ENCODE measurements at places on chromosomes 2 and 18. TPM values are rescaled to one million over a fixed set of nuclear protein-coding genes. Genes with fewer than 3 reads are reported as not detected.

CASP10 gene
- 9.8 TPM for total RNA-seq

HOXD12 gene
- total RNA-seq: not detected

ZAP70 gene
- total RNA-seq: 512 TPM

GREB1 gene
- 0.57 TPM for total RNA-seq

SERPINB2 gene
- not detected for total RNA-seq

DSC2 gene
- not detected for total RNA-seq

C2orf42 gene
- 16.8 TPM for total RNA-seq

ERBB4 gene
- not detected for total RNA-seq

BMP10 gene
- total RNA-seq: not detected

RIT2 gene
- total RNA-seq: not detected

CTNNA2 gene
- not detected for total RNA-seq

KIF1A gene
- not detected for total RNA-seq

MCEE gene
- 7.3 TPM for total RNA-seq

MYO5B gene
- total RNA-seq: not detected

DQX1 gene
- total RNA-seq: 0.17 TPM

CFAP210 gene
- 0.95 TPM for total RNA-seq

ARHGAP15 gene
- 115 TPM for total RNA-seq

HOXD8 gene
- not detected for total RNA-seq

SCN3A gene
- total RNA-seq: not detected

SLC19A3 gene
- total RNA-seq: not detected

RPL31 gene
- total RNA-seq: 2,776 TPM

REEP1 gene
- total RNA-seq: not detected

MALL gene
- total RNA-seq: not detected

CPO gene
- not detected for total RNA-seq

GRP gene
- not detected for total RNA-seq

SLC23A3 gene
- total RNA-seq: 0.73 TPM

CTIF gene
- 3.0 TPM for total RNA-seq

SLC40A1 gene
- 1.9 TPM for total RNA-seq

GTF2A1L gene
- not detected for total RNA-seq

DUSP11 gene
- total RNA-seq: 66.7 TPM

CXCR2 gene
- total RNA-seq: not detected

IL1RL2 gene
- not detected for total RNA-seq

CD226 gene
- total RNA-seq: 20.1 TPM

HRH4 gene
- not detected for total RNA-seq

CXCR1 gene
- not detected for total RNA-seq

ITGB1BP1 gene
- 37.2 TPM for total RNA-seq

PLCD4 gene
- total RNA-seq: 0.67 TPM

LINC00305 gene
- not detected for total RNA-seq

Measured in CD8-positive, alpha-beta T cell (primary cell).